ENCODE measurements at places on chromosomes 3 and 15.

DNA sequence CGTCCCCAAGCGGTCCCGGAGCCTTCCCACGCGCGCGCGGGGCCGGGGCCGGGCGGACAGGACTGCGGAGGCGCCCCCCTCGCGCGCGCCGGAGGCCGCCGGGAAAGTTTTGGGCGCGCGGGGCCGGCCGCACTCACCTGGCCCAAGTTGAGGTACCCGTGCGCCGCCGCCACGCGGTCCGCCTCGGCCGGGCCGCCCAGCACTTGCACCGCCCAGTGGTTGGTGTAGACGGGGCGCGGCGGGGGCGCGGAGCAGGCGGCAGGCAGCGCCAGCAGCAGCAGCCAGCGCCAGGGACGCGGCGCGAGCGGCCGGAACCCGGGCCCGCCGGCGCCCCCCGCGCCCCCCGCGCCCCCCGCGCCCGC is 289 bp downstream of the PCSK6 start:
- DNase-seq: no peak

DNA sequence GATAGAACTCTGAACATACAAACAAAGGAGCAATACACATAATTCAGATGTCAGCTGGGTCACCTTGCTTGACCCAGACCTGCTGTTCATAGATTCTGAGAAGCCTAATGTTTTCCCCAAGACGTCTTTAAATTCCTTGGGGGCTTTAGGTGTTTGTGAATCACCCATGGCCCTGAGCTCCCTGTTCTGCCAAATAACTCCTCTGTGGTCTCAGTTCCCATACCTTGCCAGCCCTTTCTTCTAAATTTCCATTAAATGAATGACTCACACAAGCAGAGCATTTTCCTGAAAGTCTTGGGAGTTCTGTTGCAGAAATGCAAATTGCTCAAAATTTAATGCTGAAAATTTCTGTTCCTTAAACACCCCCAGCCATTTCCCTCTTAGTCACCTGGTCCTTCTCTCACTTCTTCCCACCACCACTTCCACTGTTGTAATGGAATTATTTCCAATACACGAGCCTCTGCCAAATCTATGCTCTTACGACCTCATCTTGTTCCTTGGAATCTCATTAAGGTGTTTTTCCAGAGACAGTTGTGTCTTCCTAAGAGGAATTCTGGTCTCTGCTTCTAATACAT is 33.4 kb upstream of the PSMD6 start:
- no peak for DNase-seq

DNA sequence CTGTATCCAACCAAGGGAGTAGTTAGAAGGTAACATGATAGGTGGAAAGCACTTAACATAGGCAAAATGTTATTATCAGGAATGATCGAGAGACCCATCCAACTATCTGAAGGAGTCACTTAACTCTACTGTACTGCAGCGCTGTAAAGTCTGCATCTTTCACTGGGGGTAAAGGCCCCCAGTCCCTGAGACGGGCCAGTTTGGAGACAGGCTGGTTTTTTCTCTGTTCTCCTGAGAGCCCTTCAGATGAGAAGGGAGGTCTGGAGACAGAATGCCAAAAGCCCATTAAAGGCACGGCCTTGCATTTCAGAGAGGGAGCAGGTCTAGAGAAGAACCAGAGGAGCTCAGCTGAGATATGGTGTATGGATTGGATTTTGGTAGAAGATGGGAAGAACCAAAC is 71.3 kb upstream of the CGNL1 start:
- DNase-seq: no peak

- DNase-seq: no peak
Observed at GRCh38 chr3:41430886-41431285, 231.6 kb downstream of the CTNNB1 start.

DNA sequence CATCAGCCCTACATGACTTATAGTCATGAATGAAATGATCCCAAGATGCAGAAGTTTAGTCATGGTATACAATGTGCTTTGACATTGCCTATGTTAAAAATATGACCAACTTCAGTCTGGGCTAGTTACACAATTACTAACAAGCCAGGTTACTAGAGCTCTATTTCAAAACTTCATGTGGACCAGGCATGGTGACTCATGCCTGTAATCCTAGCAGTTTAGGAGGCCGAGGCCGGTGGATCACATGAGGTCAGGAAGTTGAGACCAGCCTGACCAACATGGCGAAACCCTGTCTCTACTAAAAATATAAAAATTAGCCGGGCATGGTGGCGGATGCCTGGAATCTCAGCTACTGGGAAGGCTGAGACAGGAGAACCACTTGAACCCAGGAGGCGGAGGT is 613.0 kb downstream of the CADM2 start:
- no peak for DNase-seq

GRCh38 chr3:104526901-104527401 is 839.8 kb upstream of the ALCAM start:
- DNase-seq: no peak

DNA sequence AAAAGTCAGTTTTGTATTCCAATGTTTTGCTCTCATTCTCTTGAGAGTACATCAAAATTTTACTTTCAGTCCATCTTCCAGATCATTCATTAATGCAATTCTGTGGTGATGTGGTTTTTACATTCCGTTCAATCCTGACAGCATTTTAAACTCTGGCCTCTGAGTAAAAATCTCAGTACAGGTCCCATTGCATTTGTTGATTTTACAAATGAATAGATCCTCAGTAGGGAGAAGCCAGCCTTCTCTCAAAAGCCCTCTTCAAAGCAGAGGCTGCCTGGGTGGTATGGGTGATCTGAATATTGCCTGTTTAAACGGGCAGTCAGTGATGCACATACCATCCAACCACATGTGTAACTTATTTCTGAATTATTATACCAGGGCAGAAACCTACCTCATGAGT is 72.5 kb upstream of the TSC22D2 start:
- no peak for DNase-seq

- no peak for DNase-seq
Observed at GRCh38 chr3:122676759-122677158, 3.9 kb upstream of the PARP14 start.

- DNase-seq: no peak
Observed at GRCh38 chr3:15959434-15959811, 161.6 kb upstream of the ANKRD28 start.

DNA sequence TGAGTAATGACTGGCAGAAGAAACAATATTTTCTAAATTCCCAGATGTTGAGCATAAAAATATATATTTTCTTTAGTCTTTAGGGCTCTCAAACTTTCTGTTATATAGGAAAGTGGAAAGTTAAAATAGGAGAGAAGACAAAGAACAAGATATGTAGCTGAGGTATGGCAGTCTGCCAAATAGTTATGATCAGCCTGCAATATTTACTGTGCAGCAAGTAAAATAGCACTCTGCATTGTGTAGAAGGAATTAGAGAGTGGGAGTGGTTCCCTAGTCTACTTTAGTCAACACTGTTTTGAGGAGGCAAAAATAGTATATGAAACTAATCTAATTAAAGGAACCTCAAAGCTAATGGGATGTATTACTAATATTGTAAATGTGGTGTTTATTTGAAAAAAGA is 978.1 kb upstream of the ALCAM start:
- no peak for DNase-seq

DNA sequence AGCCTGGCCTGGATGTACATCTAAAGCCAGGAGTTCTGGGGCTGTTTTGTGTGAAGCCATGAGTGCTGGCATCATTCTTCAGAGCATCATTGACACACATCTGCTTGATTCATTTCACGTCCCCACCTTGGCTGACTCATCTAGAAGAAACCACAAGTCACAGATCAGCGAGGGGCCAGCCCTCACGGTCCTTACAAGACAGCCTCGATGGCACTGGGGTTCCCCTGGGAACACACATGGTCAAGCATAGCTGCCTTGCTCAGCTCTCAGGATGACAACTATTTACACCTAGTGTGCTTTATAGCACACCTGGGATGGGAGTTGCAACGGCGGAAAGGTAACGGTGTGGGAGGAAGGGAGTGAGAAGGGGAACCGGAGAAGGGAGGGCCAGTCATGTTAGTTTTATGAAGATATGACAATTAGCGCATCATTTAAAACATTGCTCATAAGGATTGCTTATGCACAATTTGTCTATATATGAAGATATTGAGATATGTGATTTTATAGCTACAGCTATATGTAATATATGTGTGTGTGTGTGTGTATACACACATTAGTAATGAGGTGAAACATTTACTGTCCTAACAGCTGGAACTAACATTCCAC is 227.1 kb downstream of the RPLP1 start:
- no peak for DNase-seq

DNA sequence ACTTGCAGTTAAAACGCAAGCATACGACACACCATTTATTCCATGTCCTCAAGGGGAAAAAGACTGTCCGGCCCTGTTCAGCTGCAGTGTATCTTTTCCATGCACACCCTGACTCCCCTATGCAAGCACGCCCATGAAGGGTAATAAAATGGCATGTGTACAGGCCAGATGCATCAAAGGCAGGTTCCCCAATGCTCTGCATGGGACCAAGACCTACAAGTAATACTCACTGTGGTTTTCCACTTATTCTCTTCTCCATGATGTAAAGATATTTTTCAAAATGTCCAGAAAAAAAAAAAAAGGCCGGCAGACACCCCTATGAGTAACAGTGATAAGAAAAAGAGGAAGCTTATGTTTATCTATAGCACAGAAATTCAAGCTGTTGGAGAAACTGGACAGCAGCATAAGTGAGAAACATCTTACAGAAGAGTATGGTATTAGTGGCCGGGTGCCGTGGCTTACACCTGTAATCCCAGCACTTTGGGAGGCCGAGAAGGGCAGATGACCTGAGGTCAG is 70.8 kb downstream of the MCF2L2 start:
- DNase-seq: no peak

DNA sequence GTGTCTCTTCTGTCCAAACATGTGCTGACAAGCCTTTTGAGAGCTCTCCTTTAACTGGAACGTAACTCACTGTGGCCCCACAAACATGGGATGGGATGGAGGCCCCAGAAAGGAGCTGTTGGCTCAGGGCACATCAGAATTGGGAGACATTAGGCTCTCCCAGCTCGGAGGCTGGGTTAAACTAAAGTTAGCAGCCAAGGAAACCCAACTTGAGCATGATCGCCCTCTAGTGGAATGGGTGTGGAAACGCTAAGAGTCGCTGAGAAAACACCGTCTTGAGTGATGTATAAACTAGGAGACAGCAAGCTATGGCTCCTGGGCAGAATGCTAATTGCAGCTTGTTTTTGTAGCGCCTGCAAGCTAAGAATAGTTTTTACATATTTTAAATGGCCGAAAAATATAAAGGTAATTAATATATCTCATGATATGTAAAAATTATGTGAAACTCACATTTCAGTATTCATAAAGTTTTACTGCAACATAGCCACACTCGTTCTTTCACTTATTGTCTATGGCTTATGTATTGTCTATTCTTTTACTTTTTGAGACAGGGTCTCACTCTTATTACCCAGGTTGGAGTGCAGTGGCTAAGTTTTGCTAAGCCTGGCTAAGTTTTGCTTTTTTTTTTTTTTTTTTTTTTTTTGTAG is 138.8 kb upstream of the HACD2 start:
- peak; percentile 11 for DNase-seq

GRCh38 chr3:136255672-136256406 is 5.7 kb downstream of the PCCB start:
- no peak for DNase-seq

GRCh38 chr3:111538681-111539083 is 3.3 kb upstream of the CD96 start:
- DNase-seq: no peak

GRCh38 chr3:173992416-173992815 is 594.9 kb downstream of the NLGN1 start:
- DNase-seq: no peak

DNA sequence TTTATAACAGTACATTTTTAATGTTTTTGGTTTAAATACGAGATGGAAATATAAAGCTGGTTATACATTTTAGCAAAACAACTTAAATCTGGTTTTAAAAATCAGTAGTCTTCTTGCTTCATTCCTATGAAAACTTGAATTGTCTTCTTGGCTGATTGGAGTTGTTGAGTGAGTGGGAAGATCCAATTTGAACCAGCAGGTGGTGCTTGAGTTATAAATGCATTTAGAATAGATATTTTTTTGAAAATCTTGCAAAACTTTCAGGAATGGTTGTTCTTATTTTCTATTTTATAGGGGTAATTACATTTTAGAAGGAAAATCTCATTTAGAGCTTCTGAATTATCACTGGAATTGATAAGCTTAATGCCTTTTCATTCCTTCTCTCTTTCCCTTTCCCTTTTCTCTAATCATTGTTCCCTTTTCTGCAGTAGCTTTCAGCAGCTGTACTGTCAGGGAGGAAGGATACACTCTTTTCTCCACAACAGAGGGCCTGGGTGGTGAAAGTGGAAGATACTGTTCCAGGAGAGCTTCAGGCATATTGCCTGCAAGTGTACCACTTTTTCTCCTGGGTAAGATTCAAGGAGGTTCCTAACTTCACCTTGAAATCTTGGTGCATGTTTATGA is 335.6 kb downstream of the NLGN1 start:
- DNase-seq: no peak

GRCh38 chr15:57218826-57219576 is 157.3 kb upstream of the CGNL1 start:
- DNase-seq: no peak

GRCh38 chr15:63940966-63941620 is 105.2 kb downstream of the DAPK2 start:
- no peak for DNase-seq
